ENCODE measurements at places on chromosomes 1 and 21. TPM values are rescaled to one million over a fixed set of nuclear protein-coding genes. Genes with fewer than 3 reads are reported as not detected.

DNA sequence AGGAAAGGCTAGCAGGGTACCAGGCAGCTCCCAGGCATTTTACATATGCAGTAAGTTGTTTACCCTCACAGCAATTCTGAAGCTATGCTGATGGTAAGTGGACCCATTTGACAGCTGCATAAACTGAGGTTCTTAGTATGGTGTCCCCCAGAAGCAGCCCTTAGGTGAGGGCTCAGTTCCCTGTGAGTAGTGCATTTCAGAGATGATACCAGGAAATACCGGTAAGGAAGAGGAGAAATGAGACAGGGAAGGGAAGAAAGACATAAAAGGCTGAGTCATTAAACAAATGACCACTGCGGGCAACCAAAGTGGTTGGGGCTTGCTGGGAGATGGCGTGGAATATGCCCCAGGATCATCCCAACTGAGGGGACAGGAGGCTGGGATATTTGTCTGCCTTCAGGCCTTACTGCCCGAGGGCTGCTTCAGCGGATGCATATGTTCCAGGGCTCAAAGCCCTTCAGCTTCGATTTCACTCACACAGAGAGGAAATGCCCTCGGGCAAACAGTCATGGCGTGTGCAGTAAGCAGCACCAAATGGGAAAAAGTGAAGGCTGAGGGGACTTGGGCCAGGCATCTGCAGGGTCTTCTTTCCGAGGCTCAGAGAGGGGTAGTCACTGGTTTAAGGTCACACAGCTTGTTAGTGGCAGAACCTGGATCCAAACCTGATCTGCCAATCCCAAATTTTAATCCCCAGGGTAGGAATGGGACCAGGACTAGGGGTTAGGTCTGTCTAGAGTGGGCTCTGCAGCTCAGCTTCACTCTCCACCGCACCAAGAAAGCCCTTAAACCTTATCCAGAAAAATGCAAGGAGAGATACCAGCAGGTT lies 133.7 kb upstream of the RUNX3 start:
- DNase-seq = no peak

- no peak for DNase-seq
These were observed 33.1 kb upstream of the LBR start for GRCh38 chr1:225460737-225461532.

DNA sequence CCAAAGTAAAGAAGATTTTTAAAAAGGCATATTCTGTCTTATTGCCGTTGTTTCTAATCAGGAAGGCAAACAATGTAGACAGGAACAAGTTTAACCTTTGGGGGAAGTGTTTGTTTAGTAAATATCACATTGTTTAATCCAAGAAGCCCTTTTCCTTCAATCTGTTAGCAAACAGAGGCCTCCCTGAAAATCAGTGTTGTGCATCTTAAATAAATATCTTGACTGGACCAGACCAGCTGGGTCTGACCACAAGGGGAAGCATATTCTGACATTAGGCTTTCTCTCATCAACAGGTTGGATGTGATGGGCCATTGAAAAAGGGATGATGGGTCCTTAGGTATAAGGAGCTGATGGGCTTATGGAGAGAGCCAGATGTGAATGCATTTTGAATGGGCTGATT lies 81.8 kb upstream of the SGIP1 start:
- no peak for DNase-seq

DNA sequence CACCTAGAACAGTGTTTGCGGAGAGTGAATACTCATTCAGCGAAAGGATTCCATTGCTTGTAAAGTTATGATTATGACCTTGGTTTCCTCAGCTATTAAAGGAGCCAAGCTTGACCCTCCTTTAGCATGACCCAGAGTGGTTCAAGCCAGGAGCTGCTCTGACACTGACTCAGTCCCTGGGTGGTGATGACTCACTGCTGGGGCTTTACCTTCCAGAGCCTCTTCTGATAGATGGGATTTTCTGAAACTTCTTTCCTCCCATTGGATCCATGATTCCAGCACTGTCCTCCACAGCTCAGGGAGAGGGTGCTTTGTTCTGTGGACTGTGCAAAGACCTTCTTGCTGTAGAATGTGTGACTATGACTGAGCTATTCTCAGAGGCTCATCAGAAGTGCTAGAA lies 77.4 kb downstream of the S1PR1 start:
- peak; percentile 8 for DNase-seq

The TRIM46 gene
- polyA plus RNA-seq = 0.21 TPM

- DNase-seq = peak; percentile 92
These were observed 155.9 kb upstream of the RUNX1 start for GRCh38 chr21:35204850-35205541.

- no peak for DNase-seq
These were observed 82.3 kb downstream of the TBX19 start for GRCh38 chr1:168362991-168363390.

GRCh38 chr1:155466996-155467395 lies 95.6 kb downstream of the ASH1L start:
- peak; percentile 31 for DNase-seq

DNA sequence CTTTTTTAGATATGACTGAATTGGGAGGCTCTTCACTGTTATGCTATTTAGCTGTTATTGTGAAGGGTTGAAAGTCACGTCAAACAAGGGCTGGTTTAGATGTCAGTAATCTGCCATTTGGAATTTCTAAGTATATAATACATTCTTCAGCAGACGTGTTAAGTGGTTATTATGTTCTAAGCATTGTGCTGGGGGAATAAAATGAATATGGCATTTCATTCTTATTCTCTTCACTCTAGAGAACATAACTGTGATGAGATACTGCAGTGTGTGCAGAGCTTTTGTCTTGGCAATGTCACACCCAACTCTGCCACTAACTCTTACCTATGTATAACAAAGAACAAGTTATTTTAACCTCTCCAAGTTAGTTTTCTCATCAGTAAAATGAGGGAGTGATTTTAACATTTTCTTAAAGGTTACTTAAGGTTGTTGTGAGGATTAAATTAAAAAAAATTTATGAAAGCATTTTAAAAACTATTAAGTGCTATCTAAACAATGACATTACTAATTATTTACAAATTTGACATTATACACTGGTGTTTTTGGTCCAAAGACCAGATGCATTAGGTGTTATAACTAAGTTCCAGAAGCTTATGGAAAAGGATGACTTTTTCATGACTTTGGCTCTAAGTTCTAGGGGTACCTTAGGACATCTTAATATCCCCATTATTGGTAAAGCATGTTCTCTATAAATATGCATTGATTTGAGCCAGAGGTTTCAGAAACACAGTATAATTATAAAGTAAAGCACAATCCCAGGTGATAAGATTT lies 58.3 kb downstream of the SLC30A7 start:
- DNase-seq = no peak

The SPATA6 gene
- polyA plus RNA-seq = 10.8 TPM

- no peak for DNase-seq
These were observed 31.3 kb upstream of the FOXO6 start for GRCh38 chr1:41329662-41330587.

GRCh38 chr21:35039595-35040289 lies 9.4 kb downstream of the RUNX1 start:
- DNase-seq = no peak

GRCh38 chr1:229641306-229641705 lies 15.3 kb downstream of the URB2 start:
- DNase-seq = no peak

- no peak for DNase-seq
These were observed 21.1 kb downstream of the NCF2 start for GRCh38 chr1:183569141-183569540.

The AKR7A3 gene
- polyA plus RNA-seq = 0.76 TPM

DNA sequence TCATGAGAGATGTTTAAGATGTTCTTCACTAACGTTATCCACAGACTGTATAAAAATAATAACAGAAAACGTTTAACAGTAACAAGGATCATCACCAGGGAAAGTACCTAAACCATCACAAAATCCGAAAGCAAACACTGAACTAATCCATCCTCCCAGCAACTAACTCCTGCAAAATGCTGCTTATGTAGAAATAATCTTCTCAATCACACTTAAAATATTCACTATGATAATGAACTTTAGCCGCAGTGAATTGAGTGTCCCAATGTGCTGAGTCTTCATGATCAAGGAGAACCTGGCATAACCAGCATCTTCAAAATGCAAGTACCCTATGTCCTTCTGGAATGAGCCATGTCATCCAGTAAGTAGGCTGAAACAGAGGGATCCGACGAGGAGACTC lies 166.1 kb downstream of the LTN1 start:
- DNase-seq = no peak

GRCh38 chr1:65265296-65265650 lies 44.1 kb upstream of the DNAJC6 start:
- no peak for DNase-seq

DNA sequence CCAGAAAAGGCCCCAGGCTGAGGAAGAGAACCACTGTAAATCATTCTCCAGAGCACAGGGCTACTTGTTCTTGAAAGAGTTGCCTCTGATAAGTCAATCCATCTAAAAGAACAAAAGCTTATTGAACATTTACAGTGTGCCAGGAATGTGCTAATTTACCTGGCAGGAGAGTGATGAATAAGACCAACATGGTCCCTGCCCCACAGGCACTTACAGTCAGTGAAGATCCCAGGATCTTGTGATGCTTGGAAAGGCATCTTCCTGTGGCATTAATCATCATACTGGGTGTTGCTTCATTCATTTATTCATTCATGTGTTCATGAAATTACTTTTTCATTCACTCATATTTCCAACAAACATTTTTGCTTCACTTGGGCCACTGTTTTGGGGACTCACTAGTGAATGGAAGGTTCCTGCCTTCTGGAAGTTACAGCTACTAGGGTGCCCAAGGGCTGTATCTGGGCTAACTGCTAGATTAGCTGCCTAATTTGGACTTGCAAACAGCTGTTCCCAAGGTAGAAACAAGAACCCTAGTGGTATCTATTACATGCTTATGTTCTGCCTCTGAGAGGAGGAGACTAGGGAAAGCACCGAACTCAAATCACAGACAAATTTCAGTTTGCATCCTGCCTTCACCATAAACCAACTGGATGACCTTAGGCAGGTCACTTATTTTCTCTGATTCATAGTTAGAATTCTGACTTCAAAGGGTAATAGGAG lies 133.5 kb downstream of the CLIC6 start:
- no peak for DNase-seq

The GPR37L1 gene
- 0.07 TPM for polyA plus RNA-seq

DNA sequence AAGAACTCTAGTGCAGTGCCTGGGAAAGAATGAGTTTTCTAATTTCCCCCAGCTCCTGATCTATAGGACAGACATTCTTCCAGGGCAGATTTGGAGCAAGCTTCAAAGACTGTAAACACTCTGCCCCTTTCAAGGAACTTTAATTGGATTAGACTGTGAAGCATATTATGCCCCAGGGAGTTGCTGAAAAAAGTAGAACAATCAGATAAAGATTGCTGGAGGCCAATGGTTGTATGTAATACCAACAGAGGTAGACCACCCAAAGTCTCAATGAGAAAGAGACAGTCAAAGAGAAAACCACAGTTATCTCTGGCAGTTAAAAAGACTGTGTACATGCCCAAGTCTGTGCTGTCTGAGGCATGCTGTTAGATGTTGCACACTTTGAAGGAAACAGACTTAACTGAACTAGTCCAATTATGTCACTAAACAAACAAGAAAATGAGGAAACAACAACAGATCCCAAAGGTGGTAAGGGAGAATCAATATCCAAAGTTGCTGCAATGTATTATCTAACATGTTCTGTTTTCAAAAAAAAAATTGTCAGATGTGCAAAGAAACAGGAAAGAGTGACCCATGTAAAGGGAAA lies 24.4 kb downstream of the C4BPA start:
- no peak for DNase-seq

DNA sequence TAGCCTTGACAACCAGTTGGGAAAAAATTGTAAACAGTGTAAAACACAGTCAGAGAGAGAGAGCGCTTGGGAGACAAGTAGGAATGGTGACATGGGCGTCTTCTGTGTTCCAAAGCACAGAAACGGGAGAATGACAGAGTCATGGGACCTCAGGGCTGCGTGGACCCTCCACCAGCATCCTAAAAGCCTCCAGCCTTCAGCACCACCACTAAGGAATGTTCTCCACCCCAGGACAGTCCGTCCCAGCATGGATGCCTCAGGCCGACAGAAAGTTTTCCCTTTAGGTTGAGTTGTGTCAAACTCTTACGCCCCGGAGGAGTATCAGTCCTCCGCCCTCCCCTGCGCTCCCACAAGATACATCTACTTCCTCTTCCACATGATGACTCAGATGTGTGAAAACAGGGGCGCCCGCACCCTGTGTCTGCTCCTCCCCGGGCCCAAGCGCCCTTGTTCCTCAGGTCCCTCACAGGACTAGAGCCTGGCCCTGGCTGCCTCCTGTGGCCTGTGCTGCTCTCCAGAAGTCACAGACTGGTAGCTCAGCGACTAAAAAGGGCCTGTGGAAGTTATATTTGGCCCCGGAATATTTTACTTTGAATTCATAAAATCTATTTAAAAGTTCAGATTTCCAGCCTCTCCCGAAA lies 63.9 kb upstream of the EFHD2 start:
- no peak for DNase-seq

The HNRNPCL2 gene
- polyA plus RNA-seq = not detected

The TFF3 gene
- polyA plus RNA-seq = 2.3 TPM

The ARHGEF11 gene
- polyA plus RNA-seq = 24.8 TPM

DNA sequence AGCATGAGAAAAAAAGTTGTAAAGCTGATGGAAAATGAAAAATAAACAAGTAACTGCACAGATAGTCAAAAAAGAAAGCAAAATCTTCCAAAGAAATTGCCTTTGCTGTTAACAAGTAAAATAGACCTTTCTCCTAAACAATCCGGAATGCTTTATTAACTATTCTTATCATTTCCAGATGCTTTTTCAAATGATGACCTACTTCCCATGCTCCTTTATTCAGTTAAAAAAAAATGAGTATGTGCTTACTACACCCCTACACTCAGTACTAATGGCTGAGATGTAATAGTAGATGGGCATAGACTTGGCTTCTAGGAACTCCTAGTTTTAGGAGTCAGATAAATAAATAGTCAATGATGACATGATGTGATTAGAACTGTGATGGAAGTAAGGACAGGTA lies 108.5 kb downstream of the NIBAN1 start:
- no peak for DNase-seq

DNA sequence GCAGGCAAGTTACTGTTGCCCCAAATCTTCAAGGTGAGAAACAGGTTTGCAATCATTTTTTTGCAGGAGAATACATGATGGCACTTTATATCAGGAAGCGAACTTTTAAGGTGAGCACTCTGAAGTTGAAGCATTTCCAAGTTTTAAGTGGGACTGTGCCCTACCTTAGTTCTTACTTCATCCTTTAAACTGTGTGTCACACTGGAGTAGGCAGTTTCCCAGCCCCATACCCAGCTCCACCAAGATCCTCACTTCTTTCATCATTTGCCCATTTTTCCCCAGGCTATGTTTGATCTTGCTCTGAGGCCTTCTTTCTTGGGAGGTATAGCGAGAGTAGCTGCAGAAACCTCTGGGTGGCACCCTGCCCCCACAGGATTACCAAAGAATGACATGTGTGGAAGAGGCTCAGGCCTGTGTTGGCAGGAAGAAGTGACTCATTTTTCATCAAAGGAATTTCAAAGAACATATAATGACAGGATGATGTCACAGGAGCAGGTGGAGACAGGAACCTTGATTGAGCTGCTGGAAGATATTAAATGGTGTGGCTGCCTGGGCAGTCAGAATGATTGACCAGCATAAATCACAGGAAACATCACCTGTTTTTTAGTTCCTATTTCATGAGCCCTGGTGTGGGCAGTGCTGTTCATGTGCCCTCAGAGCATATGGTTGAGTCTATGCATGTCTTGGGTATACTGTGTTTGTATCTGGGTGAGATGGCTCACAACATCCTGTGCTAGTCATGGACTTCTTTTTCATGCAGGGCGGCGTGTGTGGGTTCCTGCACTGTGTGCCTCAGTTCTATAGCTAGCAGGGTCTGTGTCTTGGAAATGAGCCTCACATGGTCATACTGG lies 20.8 kb upstream of the MACF1 start:
- DNase-seq = peak; percentile 53

Data from muscle of back (tissue), 13 donors.